ENCODE measurements at places on chromosomes 12 and 14.

DNA sequence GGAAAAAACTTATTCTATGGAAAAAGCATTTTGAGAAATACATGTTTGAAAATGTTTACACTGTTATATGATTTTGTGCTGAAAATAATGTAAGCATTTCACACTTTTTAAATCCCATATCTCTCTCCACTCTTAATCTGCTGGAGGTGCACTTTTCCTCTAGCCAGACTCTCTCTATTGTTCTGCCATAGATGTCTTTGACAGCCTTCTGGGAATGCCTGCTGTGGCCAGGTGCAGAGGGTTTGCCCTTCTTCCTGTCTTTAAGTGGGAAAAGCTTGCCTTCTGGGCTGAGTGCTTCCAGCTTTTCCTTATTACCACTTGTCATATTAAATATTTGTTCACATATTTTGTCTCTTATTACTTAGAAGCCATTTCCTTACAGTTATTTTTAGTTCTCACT lies 60.1 kb upstream of the PPM1H start:
- ATAC-seq = no peak

- ATAC-seq = no peak
Measured at GRCh38 chr12:20599757-20600156, 95.4 kb upstream of the SLCO1C1 start.

DNA sequence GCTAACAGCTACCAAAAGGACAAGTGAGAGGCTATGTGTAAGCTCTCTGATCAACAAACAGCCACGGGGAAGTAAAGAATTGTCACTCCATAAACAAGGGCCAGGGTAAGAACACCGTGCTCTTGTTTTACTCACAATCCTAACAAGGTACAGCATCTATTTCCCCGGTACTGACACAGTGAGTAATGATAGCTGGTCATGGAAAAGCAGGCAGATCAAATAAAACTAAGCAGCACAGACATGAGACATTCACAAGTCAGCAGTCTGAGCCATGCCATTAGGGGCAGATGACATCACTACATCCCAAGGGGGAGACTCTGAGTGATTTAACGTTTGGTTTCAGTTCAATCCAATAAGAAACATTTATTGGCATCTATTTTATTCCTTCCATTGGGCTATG lies 54.4 kb downstream of the ARL6IP4 start:
- ATAC-seq = peak; percentile 95

DNA sequence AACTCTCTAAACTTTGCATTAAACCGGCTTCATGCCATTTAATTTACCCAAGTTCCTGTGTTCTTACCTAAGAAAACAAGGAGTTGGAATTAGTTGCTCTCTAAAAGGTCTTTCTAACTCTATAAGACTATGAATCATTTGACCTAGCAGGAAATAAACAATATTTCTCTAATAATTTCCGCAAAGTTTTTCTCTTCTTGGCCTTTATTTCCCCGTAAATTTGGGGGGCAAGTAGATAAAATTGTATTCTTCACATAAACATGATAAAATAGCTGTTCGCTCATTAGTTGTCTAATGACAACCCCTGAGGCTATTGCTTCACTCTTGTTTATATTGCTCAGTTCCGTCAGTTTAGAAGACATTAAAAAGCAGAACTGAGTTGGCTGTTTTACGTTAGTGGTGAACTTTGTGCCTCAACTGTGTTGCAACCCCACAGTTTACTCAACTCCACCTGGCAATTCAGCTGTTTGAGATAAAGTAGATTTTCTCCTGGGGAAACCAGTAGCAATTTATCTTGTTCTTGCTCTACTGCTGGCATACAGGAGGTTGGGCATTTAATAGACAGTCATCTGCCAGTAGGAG lies 74.7 kb downstream of the BTG1 start:
- ATAC-seq = no peak

- ATAC-seq = peak; percentile 59
Measured at GRCh38 chr12:112013601-112014402, 576 bp downstream of the ERP29 start.
